Skin of body (tissue), 3 donors: ENCODE measurements at places on chromosomes 2 and 18. TPM values are rescaled to one million over a fixed set of nuclear protein-coding genes. Genes with fewer than 3 reads are reported as not detected.
A peak's percentile ranks its signal among the peaks of the same experiment; 100 is the strongest.

Gene C18orf54
- total RNA-seq = 6.1 TPM

Gene PLEK
- total RNA-seq = 12.8 TPM

Gene MYO5B
- total RNA-seq = 12.7 TPM

Gene ALPP
- total RNA-seq = not detected

Gene CGREF1
- total RNA-seq = 6.7 TPM

GRCh38 chr2:157192445-157193423 is 64.8 kb upstream of the GALNT5 start:
- no peak for DNase-seq

- peak; percentile 58 for DNase-seq
Measured at GRCh38 chr2:217162533-217162932, 302.7 kb upstream of the TNP1 start.

DNA sequence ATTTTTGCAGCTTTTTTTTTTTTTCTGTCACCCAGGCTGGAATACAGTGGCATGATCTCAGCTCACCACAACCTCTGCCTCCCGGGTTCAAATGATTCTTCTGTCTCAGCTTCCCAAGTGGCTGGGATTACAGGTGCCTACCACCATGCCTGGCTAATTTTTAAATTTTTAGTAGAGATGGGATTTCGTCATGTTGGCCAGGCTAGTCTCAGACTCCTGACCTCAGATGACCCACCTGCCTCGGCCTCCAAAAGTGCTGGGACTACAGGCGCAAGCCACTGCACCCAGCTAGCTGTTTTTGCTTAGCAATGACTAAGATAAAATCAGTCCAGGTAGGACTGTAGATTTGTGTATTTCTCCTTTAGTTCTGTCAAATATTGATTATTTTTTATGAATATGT is 403.7 kb downstream of the PID1 start:
- DNase-seq = no peak

- DNase-seq = no peak
Measured at GRCh38 chr2:5908071-5908470, 215.9 kb downstream of the SOX11 start.

DNA sequence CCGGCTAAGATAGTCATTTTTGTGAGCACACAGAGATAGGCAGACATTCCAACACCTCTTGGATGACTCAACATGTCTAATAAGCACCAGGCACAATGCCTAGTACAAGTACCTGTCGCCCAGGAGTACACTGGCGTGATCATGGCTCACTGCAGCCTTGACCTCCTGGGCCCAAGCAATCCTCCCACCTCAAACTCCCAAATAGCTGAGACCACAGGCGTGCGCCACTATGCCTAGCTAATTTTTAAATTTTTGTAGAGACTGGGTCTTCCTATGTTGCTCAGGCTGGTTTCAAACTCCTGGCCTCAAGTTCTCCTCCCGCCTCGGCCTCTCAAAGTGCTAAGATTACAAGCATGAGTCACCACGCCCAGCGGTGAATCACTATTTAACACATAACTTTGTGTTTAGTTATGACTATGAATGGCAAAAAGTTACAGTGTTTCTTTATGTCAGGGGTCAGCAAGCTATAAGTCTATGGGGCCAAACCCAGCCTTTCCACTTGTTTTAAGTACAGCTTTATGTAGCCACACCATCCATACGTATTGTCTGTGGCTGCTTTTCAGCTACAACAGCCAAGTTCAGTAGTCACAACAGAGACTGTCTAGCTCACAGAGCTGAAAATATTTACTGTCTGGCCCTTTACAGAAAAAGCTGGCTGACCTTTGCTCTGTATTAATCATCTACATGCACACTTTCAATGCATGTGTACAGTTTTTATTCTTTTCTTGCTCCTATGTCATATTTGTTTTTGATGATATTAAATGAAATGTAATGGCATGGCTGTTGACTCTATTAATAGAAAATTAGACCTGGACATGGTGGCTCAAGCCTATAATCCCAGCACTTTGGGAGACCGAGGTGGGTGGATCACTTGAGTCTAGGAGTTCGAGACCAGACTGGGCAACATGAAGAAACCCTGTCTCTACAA is 18.7 kb downstream of the ORC2 start:
- no peak for DNase-seq

DNA sequence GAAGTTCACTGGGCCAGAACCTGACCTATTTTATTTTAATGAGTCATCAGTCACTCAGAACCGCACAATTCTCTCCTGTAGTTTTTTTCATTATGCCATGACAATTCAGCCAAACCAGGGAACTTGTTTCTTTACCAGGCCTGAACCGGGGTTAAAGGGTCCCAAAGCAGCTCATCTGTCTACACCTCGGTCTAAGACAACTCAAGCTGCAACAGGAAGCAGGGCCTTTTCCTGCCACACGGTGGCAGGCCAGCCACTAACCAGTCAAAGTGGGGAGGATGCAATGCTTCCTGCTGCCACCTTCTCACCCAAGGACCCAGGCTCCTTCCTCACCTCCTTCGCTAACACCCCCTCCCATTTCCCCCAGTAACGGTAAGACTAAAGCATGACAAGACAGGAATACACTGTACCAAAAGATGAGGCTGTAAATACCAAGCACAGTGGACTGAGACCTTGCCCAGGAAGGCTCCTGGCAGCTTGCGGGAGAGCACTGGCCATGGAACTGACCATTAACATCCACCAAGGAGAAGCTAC is 56.7 kb upstream of the ACKR3 start:
- DNase-seq = peak; percentile 16

GRCh38 chr2:222677981-222678380 is 6.5 kb downstream of the MOGAT1 start:
- DNase-seq = no peak

DNA sequence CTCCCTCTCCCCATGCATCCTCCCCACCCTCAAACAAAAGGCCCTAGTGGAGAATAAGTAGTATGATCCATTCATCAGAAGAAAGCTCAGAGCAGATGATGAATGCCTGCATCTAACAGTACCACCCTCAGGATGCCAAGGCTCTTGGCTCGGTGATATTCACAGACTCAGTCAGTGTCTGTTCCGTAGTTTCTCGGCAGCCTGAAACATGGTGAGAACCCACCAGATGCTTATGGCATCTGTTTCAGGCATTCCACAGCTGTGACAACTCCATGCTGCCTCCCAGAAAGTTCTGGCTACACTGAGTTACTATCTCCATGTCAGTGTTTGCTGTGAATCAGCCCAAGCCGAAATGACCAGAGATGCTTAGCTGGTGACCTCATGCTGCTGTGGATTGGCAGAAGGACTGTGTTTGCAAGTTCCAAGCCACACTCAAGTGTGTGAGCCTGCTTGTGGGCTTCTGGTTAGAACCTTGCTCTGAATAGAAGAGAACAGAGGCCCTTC is 83.9 kb downstream of the WDSUB1 start:
- DNase-seq = peak; percentile 77
